ENCODE measurements at places on chromosomes 7 and 10.
A peak's percentile ranks its signal among the peaks of the same experiment; 100 is the strongest.

GRCh38 chr7:95636140-95636940 is 40.0 kb upstream of the PDK4 start:
- DNase-seq, result no peak

GRCh38 chr7:163298-163695 is 29.1 kb upstream of the FAM20C start:
- DNase-seq, result no peak

DNA sequence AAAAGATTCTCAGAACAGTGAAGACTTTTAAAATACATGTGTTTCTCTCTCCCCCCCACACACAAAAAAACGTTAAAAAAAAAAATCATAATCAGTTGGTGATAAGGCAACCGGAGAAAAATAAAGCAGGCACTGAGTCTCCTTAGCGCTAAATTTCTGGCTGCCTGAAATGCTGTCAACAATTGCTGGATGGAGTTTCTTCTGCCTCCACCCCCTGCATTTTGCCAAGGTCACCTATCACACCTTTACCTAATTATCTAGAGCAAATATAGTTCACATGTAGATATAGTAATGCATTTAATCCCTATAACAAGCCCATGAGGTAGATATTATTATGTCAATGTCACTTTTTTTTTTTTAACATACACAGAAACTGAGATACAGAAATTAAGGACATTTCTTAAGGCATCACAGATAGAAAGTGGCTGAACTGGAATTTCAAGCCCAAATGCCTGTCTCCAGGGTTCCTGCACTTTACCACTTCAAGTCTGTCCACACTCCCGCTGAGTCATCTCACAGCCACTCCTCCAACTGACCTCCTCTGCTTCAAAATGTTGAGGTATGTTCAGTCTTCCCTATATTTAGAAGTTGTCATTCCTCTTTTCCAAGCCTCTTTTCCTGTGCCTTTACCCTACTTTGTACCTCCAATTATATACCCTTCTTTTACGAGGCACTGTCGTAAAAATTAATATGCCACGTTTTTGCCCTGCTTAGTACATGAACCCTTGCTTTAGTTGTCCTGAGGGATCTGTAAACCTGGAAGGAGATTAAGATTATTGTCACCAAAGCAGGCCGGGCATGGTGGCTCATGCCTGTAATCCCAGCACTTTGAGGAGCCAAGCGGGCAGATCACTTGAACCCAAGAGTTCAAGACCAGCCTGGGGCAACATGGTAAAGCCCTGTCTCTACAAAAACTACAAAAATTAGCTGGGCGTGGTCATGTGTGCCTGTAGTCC is 72.8 kb upstream of the MPP7 start:
- DNase-seq, result peak; percentile 33

DNA sequence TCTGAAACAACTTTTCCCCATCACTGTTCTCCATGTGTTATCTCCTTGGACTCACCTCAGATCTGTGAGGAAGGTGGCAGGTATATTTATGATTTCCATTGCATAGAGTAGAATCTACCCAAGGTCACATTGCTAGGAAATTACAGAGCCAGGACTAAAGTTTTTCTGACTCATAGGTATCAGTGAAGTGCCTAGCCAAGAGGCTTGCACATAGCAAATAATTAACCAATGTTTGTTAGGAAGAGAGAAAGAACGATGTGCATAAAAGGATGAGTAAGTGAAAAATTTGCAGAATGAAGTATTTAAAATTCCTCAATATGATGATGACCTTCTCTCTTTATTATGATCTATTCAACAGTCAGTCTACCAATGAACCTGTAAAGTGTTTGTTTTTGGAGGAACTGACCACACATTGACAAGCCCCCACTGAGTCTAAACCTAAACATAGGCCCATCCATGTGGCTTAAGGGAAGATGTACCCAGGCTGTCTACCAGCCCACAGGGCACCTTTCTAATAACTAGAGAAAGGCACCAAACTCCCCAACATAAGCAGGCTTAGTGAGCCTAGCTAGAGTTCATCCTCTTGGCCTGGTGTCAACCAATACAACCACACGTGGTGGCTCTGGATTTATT is 252.9 kb upstream of the ZMIZ1 start:
- no peak for DNase-seq

- no peak for DNase-seq
Observed at GRCh38 chr10:761376-761775, 71.9 kb upstream of the DIP2C start.

DNA sequence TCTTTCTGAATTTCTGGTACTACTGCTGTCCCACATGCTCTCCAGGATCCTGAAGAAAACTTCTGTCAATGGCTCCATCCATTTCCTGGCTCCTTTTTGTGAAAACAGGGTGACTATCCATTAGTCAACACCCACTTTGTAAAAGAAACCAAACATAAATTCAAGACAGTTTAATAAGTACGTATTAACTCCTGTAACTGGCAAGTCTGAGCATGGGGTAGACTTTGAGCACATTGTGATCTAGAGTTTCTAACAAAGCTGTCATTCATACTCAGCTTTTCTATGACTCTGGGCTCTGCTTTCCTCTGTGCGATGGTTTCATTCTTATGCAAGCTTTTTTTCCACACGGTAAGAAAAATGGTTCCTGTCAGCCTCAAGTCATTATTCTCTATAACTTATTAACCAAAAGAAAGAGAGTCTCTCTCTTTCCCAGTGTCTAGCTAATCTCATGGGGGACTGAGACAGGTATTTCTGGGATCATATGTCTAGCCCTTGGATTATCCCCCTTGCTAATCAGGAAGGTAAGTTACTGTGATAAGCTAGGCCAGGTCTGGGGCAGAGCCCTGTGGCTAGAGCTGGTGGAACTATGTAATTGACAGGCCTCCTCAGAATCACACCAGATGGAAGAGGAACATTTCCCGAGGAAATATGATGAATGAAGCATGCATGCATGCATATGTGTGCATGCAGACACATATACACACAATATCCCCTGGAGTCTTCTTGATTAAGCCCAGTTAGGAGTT is 98.5 kb downstream of the GNAI1 start:
- DNase-seq, result peak; percentile 13

- no peak for DNase-seq
Observed at GRCh38 chr10:66882271-66882670, 43.6 kb upstream of the LRRTM3 start.

- DNase-seq, result no peak
Observed at GRCh38 chr10:97089209-97089870, 96.4 kb downstream of the SLIT1 start.

DNA sequence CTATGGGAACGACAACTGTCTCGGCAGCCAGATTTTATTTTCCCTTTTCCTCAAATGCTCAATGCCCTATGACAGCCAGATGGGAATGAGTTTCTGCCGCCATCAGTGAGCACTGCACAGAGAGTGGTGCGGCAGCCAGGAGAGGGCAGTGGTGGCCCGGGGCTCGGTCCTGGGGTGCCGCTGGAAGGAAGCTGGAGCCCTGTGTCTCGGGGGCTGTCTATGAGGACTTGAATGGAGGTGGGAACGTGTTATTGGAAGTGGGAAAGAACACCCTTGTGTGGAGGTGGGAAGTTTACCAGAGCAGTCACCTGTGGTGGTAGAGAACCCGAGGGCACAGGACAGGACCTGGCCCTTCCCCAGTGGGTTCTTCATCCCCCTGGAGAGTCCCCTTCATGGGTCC is 35.8 kb downstream of the JAKMIP3 start:
- no peak for DNase-seq

DNA sequence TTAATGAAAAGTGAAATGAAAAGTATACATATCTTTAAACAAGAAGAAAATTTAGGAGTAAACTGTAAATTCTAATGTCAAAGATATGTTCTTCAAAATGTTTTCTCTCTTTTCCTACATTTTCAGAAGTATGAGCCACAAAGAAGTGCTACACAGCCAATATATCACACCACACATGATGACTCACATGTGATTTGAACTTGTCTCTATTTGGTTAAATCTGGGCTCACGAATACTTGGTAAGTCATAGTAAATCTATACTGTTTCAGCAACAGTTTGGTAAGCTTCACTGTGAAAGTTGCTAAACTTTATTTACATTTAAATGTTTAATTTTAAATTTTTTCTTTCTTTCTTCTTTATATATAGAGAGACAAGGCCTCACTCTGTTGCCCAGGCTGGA is 380.6 kb upstream of the IGFBP3 start:
- no peak for DNase-seq

DNA sequence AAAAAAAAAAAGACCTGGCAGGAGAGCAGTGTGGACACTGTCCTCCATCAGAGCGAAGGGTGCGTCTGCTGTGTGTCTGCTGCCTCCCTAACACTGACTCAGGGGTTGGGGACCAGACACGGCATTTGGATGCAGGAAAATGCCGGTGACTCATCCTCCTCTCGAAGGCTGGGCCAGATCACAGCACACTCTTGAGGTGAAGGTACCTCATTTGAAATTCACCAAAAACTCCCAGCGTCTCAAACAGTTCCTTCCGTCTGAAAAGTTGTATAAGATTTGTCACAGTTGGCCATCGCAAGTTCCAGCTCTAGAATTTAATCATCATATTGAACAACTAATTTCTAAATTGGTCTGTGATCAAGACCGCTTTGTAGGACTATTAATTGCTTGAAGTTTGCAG is 118.1 kb upstream of the LYZL2 start:
- no peak for DNase-seq

DNA sequence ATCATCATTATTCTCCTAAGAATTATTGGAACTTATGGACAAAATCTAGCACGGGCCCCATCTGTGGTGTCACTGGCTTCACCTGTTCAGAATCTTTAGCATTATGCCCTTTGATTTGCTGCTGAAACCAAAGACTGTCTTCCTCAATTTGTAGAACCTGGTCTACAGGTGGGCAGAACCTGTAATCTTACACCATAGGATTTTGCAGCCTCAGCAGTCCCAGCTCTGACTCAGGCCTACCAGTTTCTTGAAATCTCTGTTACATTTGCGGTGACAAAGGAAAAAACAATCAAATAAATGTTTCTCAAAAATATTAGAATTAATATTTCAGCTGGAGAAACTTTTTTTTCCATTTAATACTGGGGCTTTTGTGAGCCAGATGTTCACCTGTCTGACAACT is 86.1 kb downstream of the EPDR1 start:
- DNase-seq, result no peak

GRCh38 chr10:130864961-130865818 is 446.3 kb downstream of the TCERG1L start:
- no peak for DNase-seq

DNA sequence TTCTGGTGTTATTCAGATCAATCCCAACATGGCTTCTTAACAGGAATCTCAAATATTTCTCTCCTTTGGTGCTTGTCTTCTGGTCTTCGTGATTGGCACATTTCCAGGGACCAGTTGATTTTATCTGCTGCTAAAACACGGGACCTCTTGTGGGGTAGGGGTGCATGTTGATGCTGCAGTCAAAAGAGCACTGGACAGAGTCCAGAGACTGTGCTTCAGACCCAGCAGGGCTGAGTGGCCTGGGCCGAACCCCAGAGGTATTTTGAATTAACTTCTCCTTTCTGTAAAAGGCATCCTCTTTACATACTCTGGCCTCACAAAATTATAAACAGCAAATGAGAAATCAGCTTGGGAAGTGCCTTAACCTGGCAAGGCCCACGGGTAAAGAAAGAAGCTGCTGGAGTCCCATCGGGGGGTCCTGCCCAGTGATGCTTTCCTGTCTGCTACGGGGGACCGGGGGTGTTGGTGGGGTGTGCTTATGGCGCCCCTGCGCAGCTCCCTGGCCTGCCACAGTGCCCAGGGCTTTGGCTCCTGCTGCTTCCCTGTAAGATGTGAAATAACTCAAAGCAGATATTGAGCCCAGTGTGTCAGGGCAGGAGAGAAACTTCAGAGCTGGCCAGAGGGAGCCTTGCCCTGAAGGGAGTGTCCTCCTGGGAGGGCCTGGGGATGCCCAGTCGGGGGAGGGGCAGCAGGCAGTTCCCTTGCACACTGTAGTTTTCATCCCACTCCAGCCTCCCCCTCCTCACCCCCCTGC is 230.5 kb downstream of the TCF7L2 start:
- DNase-seq, result no peak

GRCh38 chr7:42805601-42806000 is 106.3 kb downstream of the C7orf25 start:
- no peak for DNase-seq

DNA sequence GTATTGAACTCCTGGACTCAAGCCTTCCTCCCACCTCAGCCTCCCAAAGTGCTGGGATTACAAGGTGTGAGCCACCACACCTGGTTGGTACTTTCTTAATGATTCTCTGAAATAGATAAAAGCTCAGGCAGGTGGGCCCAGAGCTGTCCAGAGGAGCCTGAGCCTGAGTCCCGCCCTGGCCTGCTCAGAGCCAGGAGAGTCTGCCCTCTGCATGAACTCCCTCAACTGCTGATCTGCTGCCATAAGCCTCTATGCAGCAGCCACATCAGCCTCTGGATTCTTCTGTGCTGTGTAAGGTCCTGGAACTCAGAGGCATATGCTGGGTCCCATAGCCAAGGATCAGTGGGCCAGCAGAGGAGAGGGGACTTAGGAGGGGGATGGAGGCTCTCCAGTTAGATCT is 23.1 kb upstream of the DDIT4 start:
- peak; percentile 60 for DNase-seq

- no peak for DNase-seq
Observed at GRCh38 chr7:26655781-26656180, 208.6 kb downstream of the SKAP2 start.

GRCh38 chr10:93059975-93060886 is at the start of gene CYP26C1:
Gene CYP26C1, plus strand, starts transcription at chr10:93060798. Its CDS starts 466 bp downstream, at chr10:93061264.
- DNase-seq, result no peak

- DNase-seq, result no peak
Observed at GRCh38 chr10:47140761-47141348, 159.1 kb upstream of the GDF10 start.

DNA sequence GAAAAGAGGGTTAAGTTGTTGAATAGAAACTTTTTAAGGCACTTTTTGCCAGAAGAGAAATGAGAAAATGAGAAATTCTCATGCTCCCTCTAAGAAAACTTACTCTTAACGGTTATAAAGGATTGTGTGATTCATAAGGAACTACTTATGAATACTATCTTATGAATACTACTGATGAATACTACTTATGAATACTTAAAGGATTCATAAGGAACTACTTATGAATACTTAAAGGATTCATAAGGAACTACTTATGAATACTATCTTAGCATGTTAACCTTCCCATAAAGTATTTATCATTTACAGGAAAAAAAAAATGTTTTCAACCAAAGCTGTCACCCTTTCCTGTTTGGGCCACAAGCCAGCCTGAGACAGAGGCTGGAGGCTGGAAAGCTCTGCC is 53.1 kb upstream of the UCN3 start:
- DNase-seq, result no peak

DNA sequence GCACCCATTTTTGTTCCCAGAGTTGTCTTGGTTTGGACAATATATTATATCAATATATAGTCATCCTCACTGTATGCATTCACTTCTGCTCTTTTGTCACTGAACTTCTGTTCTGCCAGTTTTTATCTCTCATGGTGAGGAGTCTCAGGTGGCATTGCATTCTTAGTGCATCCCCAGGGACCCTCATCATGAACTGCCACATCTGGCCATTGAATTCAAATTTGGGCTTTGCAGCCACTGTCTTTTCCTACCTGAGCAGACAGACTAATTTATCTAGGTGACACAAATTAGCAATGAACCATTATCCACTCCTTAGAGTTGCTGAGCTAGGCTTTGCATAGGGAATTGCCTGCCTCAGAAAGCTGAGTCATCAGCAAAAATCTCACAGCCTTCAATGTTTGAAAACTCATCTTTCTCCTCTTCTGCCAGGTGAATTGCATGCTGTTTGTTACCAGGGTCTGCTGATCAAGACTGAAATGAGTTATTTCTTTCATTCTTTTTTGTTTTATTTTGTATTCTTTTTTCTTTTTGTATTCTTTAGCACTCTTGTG is 316.8 kb upstream of the MTPN start:
- DNase-seq, result no peak
